ENCODE measurements at places on chromosomes 1 and 21. TPM values are rescaled to one million over a fixed set of nuclear protein-coding genes. Genes with fewer than 3 reads are reported as not detected.
A peak's percentile ranks its signal among the peaks of the same experiment; 100 is the strongest.

CDC14A gene
- 12.0 TPM for total RNA-seq

SLC35F3 gene
- 0.29 TPM for total RNA-seq

DNA sequence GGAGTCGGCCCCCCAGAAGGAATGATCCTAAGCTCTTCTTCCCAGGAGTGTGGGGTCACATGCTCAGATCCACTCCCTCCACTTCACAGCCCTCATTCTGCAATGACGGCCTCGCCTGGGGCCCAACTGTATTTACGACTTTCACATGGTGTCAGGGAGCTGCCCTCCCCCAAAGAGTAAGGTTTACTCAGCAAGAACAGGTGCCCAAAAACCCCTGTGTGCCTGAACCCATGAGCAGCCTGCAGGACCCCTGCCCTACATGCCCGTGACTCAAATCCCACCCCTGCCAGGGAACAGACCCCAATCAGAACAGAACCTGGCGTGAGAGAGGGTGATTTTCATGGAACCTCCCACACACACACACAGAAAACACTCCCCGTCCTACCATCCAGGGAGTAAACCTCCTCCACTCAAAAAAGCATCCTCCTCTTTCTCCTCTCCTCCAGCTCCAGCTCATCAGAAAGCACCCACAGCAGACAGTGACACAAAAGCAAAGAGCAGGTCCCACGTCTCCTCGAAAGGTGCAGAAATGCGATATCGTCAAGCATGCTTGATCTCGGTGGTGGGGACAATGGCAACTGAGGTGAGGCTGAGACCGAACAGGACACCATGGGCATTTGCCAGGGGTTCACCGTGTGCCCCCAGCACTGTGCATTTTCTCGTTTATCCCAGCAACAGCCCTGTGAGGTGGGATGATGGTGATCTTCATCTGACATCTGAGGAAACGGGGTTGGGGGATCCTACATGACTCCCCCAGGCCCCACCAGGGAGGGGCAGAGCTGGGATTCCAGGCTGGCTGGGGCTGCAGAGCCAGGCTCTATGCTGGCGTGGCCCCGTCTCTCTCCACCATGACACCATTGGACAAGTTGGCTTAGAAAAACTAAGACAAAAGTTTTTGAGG, 397.9 kb downstream of the NPHP4 start:
- no peak for DNase-seq
- H3K4me3 ChIP-seq = no peak overlapping the region
- no peaks in the 10 kb centered on the region for H3K27me3 ChIP-seq
- peaks cover 10% of the 10 kb centered on the region for H3K4me1 ChIP-seq
- no peak overlapping the region for H3K27ac ChIP-seq

- H3K27me3 ChIP-seq = no peaks in the 10 kb centered on the region
- DNase-seq = no peak
- no peak overlapping the region for H3K27ac ChIP-seq
- no peaks in the 10 kb centered on the region for H3K36me3 ChIP-seq
- H3K4me3 ChIP-seq = no peak overlapping the region
These were observed 3.9 kb upstream of the HAO2 start for GRCh38 chr1:119364640-119365039.

C4BPA gene
- 175 TPM for total RNA-seq

DNA sequence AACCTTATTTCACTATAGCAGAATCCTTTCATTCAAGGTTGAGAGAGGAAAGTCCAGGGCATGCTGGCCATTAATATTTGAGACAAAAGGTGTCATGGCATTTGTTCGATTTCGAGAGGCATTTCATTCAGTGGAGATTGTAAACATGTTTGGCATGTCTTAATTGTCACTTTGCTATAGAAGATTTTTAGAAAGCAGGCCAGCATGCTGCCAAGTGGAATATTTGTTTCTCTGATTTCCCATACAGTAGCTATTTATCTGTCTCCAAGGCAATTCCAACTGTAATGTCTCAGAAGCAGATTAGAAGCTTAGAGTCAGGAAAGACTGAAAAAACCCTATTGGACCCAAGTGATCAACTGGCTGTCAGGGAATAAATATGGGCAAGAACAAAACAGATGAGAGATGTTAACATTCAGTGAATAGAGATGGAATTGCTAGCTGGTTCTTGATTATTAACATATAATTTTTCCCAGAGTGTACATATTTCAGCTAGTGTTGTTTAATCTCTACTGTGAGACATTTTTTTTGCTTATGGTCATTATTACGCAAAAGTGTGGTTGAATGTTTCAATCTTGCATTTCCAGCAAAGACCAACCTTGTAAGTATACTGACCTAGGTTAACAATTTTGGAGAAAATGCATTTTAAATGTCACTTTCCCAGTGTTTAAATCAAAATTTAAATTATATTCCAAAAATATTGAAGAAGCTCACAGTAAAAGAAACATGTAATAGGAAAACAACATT, 174.6 kb downstream of the KCNK2 start:
- H3K27ac ChIP-seq = no peak overlapping the region
- no peak overlapping the region for H3K4me3 ChIP-seq
- no peak for DNase-seq
- no peaks in the 10 kb centered on the region for H3K27me3 ChIP-seq
- no peaks in the 10 kb centered on the region for H3K36me3 ChIP-seq

GRCh38 chr1:77833521-77834100, 54.2 kb downstream of the MIGA1 start:
- peak overlapping the region; percentile 75 for H3K27ac ChIP-seq
- no peaks in the 10 kb centered on the region for H3K27me3 ChIP-seq
- H3K4me1 ChIP-seq = peaks cover 57% of the 10 kb centered on the region
- no peak overlapping the region for H3K4me3 ChIP-seq
- DNase-seq = no peak

GRCh38 chr1:161915051-161915503, 108.6 kb downstream of the OLFML2B start:
- no peak for DNase-seq
- H3K27me3 ChIP-seq = no peaks in the 10 kb centered on the region
- no peak overlapping the region for H3K27ac ChIP-seq
- H3K36me3 ChIP-seq = peaks cover 43% of the 10 kb centered on the region

DNA sequence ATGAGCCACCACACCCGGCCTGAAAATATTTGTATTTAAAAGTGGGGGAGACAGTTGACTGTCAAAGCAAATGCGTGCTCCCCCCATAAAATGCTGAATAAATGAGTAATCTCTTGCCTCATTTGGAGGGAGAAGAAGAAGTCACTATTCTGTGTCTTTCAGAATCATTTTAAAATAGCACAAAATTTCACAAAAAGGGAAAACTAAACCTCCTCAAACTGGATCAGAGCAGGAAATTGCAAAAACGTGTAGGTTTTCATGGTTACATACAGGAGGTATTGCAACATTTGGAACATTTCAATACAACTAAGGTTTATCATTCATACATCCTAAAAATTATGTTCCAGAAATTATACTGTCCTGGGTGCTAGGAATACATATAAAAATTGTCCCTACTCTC, 13.6 kb downstream of the MTF1 start:
- DNase-seq = no peak
- peaks cover 30% of the 10 kb centered on the region for H3K4me1 ChIP-seq
- no peaks in the 10 kb centered on the region for H3K36me3 ChIP-seq
- no peaks in the 10 kb centered on the region for H3K27me3 ChIP-seq
- H3K4me3 ChIP-seq = no peak overlapping the region
- H3K27ac ChIP-seq = no peak overlapping the region

ICOSLG gene
- 11.3 TPM for total RNA-seq

NUP210L gene
- total RNA-seq = 2.1 TPM

DNA sequence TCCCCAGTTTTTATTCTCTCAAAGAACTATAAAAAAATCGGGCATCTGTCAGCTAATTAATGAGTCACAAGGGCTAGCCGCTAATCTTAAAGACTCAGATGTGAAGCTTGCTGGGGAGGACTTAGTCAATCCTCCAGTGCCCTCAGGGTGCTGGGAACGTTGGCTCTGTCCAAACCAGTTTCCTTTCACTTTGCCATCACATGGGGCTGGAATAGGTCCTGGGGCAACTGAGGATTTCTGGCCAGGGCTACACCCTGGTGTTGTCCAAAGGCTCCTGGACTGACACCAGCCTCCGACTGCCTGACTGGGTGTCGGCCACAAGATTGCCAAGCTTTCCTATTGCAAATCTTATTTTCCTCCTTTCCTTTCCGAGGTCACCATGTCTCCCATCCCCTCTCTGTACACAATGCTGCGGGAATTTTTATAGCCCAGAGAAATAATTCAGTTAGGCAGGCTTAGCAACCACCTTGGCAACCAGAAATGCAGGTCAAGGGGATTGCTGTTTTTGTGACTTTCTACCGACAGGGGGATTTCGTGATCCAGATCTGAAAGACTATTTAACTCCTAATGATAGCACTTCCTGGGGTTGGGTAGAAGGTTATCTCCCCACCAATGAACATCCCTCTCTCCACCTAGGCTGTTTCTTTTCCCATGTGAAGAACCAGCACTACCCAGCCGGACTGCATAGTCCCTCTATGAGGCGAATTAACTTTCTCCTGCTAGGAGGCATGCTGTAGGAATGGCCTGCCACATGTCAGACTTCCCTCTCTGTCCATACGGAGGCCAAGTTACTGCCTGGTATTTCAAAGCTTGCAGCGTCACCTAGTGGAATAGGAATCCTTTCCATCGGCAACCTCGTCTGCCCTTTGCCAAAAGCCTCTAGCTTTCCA, 29.9 kb upstream of the CTBS start:
- no peaks in the 10 kb centered on the region for H3K4me1 ChIP-seq
- H3K36me3 ChIP-seq = no peaks in the 10 kb centered on the region
- H3K4me3 ChIP-seq = peak overlapping the region; percentile 17
- no peak overlapping the region for H3K27ac ChIP-seq

ZNF697 gene
- total RNA-seq = 11.4 TPM

SMIM12 gene
- 38.6 TPM for total RNA-seq

DNA sequence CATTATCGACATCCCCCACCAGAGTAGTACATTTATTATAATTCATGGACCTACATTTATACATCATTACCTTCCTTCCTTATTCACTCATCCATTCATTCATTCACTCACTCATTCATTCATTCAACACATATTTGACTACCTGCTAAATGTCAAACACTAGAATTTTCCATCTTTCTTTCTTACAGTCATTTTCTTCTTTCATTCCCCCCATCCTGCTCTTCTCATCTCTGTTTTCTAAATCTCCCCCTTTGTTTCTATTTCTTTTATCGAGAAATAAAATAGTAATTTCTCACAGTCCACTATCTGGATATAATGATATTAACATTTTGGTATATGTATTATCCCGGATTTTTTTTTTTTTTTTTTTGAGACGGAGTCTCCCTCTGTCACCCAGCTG, 27.8 kb upstream of the FMO3 start:
- H3K36me3 ChIP-seq = no peaks in the 10 kb centered on the region
- no peak for DNase-seq
- no peak overlapping the region for H3K27ac ChIP-seq
- no peak overlapping the region for H3K4me3 ChIP-seq
- no peaks in the 10 kb centered on the region for H3K27me3 ChIP-seq

LCK gene
- total RNA-seq = 8.3 TPM

LMX1A gene
- not detected for total RNA-seq

DNA sequence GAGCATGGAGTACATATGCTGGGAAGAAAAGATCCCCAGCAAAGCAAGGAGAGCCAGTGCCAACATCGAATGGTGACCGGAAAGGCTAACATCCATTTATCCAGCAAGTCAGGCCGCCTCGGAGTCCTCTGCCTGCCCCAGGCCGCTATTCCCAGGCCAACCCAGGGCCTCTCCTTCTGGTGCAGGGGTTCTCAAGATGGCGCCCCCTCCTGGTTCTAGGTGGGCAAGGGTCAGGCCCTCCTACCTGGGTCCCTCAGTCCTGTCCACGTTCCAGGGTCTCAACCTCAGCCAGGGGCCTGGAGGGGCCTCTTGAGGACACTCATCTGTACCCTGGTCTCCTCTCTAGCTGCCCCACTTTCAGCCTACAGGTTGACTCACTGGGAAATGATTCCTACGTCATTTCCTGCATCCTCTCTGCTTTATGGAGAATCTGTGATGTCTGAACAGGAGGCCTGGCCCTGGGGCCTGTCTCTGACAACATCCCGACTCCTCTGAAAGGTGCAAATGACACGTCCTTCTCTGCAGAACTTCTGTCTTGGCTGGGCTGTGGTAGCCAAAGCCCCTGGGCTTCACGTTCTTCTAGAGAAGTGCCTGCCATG, 145.3 kb downstream of the PSMG1 start:
- DNase-seq = no peak
- H3K27me3 ChIP-seq = no peaks in the 10 kb centered on the region
- no peaks in the 10 kb centered on the region for H3K36me3 ChIP-seq

- H3K27me3 ChIP-seq = no peaks in the 10 kb centered on the region
- H3K4me3 ChIP-seq = no peak overlapping the region
- H3K27ac ChIP-seq = no peak overlapping the region
- H3K4me1 ChIP-seq = no peaks in the 10 kb centered on the region
These were observed 14.5 kb downstream of the RASSF5 start for GRCh38 chr1:206521694-206522402.

PTGS2 gene
- 30.4 TPM for total RNA-seq

TBX19 gene
- total RNA-seq = 3.5 TPM

GRCh38 chr1:180981596-180982387, 40.9 kb downstream of the STX6 start:
- H3K27ac ChIP-seq = no peak overlapping the region
- H3K27me3 ChIP-seq = no peaks in the 10 kb centered on the region
- DNase-seq = no peak

METTL25B gene
- total RNA-seq = 42.4 TPM

DNA sequence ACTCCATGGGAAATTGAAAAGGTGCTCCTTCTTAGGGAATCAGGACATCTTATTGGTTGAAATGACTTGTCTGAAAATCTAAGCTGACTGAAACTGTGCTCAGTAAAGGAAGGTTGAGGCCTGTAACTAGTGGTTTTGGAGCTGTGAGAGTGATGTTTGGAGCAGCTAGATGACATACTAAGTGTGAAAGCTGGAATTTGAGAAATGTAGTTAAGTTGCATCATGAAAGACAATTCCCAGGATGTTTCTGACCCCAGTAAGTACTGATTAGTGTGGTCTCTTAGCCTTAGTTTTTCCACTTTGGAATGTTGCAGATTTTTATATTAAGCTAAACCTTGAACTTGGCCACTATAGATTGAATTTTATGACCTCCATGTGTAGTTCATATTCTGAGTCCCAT, 154.9 kb downstream of the PAPPA2 start:
- no peak overlapping the region for H3K4me3 ChIP-seq
- H3K27me3 ChIP-seq = no peaks in the 10 kb centered on the region
- H3K4me1 ChIP-seq = no peaks in the 10 kb centered on the region
- H3K36me3 ChIP-seq = no peaks in the 10 kb centered on the region

- no peaks in the 10 kb centered on the region for H3K36me3 ChIP-seq
- H3K4me1 ChIP-seq = peaks cover 13% of the 10 kb centered on the region
- no peak for DNase-seq
- no peak overlapping the region for H3K4me3 ChIP-seq
- no peak overlapping the region for H3K27ac ChIP-seq
These were observed 173.7 kb downstream of the HIVEP3 start for GRCh38 chr1:41745022-41745421.

Data from upper lobe of right lung (tissue), 1 donor.